ENCODE measurements at places on chromosomes 3 and 15.
A peak's percentile ranks its signal among the peaks of the same experiment; 100 is the strongest.

- no peak for DNase-seq
Observed at GRCh38 chr3:148884261-148884660, 19.2 kb downstream of the CPA3 start.

GRCh38 chr3:193165431-193166120, 75.4 kb upstream of the PLAAT1 start:
- DNase-seq, result no peak

GRCh38 chr3:187456250-187456649, 88.1 kb downstream of the RTP4 start:
- DNase-seq, result no peak

DNA sequence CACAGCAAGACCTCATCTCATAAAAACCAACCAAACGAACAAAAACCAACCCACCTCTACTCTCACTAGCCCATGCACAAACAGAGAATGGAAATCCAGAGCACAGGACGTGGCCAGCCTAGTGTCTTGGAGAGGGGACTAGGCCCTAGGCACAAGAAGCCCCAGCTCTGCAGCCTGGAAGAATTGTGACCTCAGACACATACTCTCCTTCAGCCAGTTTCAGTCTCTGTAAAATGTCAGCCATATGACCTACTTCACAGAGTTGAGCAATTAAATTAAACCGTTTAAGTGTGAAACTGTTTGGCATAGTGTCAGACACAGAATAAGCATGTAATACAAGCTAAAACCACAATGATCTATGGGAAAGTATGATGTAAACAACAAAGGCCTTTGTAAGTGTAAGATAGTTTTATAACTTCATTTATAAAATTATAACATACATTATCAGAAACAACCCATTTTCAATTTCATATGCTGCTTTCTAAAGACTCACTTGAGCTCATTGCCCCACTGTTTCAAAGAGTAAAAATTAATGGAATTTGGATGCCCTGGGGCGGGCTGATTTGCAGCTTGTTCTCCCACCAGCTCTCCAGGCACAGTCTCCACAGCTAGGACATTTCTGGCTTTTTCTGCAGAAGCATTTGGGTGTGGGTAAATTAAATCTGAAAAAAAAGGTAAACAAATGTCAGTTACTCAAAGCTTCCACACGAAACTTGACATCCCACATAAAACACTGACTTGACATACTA, 32.9 kb downstream of the TBC1D2B start:
- DNase-seq, result no peak

DNA sequence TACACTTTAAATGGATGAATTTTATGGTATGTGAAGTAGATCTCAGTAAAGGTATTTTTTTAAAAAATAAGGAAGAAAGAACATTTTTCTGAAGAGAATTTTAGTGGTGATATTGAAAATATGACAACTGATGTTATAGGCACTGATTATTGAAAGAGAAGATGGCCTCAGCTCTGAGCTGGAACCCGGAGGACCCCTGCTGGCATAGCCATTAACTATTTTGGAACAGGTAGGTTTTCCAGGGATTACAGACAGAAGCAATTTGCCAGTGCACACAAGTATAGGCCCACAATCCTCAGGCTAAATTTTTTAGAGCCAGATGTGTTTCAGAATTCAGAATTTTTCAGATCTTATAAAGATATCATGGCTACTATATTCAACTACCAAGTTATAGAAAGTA, 315.9 kb upstream of the GPR149 start:
- peak; percentile 20 for DNase-seq

DNA sequence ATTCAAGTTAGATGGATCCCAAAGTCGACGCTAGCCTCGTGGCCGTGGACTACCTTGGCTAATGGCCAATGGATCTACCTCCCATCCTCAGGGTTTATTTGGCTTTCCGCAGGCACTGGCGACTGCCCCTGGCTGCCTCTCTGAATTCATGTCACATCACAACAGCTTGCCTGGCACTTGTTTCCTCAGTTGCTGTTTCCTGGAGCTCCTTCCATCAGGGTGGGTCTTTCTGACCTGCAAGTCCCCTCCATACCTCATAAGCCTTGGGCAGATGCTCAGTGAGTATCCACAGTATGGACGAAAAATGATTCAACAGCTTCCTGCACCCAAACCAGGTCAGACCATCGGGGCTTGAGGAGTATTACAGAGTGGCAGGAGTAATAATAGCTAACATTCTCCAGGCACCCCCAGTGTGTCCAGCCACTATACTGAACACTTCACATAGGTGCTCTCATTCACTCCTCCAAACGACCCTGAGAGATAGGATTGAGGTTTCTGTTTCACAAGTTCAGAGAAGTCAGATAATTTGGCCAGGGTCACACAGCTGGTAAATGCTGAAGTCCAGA, 311.5 kb downstream of the TLE3 start:
- no peak for DNase-seq

DNA sequence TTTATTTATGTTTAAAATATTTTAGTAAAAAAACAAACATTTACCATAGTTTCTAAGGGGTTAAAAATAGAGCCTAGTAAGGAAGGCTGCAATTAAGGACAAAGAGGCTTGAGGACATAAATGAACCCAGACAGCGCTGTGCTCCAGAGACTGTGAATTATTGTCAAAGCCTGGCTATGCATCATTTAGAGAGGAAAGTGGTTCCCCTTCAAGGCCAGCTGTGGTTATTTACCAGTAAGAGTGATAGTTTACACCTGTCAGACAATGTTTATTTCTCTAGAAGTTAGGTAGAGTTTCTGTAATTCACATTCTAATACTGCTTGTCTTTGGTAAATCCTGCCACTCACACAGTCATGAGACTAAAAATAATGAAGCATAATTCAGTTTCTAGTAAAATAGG, 32.4 kb upstream of the PIK3R4 start:
- DNase-seq, result no peak

- no peak for DNase-seq
Observed at GRCh38 chr15:40006646-40007045, 32.3 kb downstream of the SRP14 start.

All from WERI-Rb-1 (cell line).